ENCODE measurements at places on chromosomes 1 and 21.

DNA sequence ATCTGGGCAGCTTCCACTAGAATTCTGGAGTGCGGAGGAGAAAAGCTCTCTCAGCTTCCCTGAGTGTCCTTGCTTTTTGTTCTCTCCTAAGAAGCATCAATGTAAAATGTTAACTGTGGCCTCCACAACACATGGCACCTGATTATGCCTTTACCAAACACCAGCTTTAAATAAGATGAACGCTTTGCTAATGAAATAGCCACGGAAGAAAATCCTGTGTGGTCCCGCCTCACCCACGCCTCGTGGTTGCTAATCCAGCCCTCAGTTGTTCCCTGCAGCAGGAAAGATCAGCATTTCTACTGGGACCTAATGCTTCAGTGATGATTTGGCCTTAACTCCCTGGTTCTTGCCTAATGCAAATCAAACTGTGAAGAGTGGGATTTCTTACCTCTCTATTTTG, 1.8 kb upstream of the ERG start:
- no peak for DNase-seq

- no peak for DNase-seq
Measured at GRCh38 chr1:228378090-228378872, 28.4 kb downstream of the TRIM11 start.

DNA sequence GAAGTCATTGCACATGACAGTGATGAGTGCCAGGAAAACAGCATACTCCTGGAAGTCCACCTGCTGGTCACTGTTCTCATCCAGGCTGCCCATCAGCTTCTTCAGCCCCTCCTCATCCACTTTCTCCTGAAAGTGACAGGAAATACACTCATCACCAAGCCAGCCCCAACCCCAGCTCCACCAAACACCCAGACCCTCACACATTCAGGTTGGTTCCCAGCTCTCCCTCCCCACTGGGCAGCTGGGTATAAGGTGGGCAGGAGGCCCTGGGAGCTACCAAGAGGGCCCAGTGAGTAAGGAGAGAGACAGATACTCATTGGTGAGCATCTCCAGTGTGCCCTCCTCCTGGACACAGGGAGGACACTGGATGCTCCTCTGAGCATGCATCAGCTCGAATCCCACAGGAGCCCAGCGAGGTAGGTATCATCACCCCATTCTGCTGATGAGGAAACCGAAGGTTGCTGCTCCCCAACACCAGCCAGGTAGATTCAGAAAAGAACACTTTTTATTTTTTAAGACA, 4.1 kb downstream of the S100A2 start:
- DNase-seq, result no peak

GRCh38 chr1:6601049-6601922, 1.4 kb downstream of the KLHL21 start:
- no peak for DNase-seq

DNA sequence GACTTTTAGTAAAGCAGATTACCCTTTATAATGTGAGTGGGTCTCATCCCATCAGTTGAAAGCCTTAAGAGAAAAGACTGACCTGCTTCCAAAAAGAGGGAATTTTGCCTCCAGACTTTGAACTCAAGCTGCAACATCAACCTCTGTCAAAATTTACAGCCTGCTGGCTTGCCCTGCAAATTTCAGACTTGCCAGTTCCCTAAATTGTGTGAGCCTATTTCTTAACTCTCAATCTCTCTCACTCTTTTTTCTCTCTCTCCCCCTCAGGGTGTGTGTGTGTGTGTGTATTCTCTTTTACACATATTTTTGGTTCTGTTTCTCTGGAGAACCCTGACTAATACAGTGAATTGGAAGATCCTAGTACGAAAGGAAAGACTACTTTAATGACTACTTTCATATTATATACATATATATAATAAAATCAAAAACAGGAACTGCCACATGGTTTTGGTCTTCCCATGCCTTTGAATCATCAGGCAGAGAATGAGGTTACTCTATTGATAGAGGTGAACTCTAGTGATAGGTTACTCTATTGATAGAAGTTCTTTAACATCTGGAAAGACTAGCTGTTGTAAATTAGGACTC, 6.4 kb downstream of the OR2C3 start:
- DNase-seq, result no peak
